A549 (cell line): ENCODE measurements at places on chromosomes 1 and 21.

- DNase-seq = peak; percentile 16
Measured at GRCh38 chr1:10866321-10867093, 70.1 kb upstream of the CASZ1 start.

DNA sequence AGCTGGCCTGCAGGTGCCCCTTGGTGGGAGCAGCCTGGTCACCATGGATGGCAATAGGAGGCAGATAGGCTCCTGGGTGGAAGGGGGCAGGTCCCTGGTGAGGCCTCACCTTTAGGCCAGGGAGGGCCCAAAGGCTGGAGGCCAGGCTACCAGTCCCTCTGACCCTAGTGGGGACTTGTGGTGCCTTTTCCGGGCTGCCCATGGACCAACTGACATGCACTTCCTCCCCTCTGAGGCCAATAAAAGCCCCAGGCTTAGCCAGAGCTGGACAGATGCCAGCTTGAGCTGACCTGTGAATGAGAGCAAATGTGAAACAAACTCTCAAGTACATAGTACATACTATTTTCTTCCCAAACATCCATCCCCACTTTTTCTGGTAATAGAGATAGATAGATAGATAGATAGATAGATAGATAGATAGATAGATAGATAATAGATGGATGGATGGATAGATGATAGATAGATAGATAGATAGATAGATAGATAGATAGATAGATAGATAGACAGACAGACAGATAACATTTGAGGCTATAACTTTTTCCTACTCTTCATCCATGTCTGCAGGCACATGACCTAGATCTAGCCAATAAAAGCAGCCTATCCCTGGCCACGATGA, 9.2 kb upstream of the CTTNBP2NL start:
- no peak for DNase-seq

DNA sequence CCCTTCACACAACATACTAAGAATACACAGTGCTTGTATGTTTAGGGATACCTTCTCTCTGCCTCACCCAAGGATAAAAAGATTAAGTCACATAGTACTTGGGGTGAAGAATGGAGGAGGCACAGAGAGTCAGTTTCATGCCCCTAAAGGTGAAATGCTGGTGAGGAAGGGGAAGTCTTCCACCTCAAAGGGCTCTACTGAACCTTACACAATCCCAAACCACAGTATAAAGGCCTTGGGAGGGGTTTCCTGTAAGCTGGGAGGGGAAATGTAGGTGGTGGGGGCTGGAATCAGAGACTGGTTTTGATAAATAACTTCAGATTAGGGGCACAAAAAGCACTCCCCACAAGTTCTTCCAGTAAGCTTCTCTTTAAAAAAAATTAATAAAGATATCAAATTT, 3.5 kb downstream of the MINDY1 start:
- no peak for DNase-seq

DNA sequence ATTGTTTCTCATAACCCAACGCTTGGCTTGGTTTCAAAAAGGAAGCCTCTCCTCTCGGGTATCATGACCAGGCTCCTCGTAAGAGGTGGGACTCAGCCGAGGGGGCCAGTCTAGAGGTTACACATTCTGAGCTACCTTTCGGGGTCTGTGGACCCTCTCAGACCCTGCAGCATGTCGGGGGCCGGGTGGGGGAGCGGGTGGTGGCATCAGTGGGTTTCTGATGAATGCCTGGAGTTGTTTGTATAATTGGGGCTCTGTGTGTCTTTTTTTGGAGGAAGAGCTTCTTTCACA, 229.3 kb downstream of the CAMTA1 start:
- no peak for DNase-seq

DNA sequence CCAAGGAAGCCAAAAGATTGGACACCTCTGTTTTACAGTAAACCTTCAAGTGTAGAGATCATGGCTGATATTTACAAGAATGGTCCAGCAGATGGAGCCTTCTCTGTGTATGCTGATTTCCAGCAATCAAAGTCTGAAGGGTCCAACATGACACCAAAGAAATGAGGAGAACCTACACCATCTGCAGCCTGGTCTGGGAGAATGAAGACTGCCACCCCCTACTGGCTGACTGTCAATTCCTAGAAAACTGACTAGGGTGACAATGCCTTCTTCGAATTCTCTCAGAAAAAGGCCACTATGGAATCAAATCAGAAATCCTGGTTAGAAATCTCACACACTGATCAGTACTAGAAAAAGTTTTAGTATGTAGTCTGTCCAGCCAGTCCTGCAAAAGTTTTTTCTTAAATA, 83.3 kb downstream of the CDC42BPA start:
- DNase-seq = peak; percentile 87

DNA sequence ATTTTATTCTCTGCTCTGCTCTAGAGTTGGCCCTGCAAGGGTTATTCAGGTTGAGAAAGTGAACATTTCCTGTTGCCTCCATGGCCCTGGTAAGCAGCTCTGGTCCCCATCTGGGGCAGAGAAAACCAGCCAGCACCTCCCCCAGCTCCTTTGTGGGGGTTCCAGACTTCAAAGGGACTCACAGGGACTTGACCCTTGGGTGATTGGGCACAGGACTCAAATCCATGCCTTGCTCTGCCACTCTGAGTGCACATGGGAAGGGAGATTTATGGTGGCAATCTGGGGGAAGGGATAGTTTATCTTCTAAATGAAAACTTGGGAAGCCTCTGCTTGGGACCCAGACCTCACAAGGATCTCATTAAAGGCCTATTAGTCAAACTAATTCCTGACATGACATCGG, 212.8 kb downstream of the FOXD2 start:
- DNase-seq = no peak

- no peak for DNase-seq
Measured at GRCh38 chr21:41196993-41197392, 29.0 kb downstream of the BACE2 start.

GRCh38 chr1:58738876-58739275, 39.0 kb upstream of the MYSM1 start:
- DNase-seq = no peak

- no peak for DNase-seq
Measured at GRCh38 chr1:235266325-235266724, 61.7 kb downstream of the ARID4B start.

GRCh38 chr1:236545621-236546169, 21.9 kb downstream of the LGALS8 start:
- no peak for DNase-seq

- DNase-seq = peak; percentile 48
Measured at GRCh38 chr1:156860113-156860627, 495 bp upstream of the NTRK1 start.

- DNase-seq = no peak
Measured at GRCh38 chr21:24658926-24659325, 948.4 kb downstream of the MRPL39 start.

GRCh38 chr1:111739925-111740765, 950 bp upstream of the INKA2 start:
- peak; percentile 72 for DNase-seq

GRCh38 chr1:241702442-241703373, 50.6 kb downstream of the WDR64 start:
- no peak for DNase-seq

DNA sequence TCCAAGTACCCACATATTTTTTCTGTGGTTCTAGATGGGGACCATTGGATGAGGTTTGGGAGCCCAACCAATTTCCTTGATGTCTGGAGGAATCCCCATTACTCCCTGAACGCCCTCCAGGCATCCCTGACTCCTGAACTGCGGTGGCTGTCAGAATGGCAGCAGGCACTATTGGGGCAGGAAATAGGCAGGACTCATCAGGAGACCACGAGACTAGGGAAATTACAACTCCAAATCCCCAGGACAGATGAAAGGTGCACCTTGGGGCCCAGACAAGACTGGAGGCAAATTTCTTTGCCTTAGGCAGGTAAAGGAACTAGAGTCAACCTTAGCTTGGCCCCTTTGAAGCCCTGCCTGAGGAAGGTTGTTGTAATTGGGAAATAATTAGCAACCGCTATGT, 1.1 kb downstream of the CGN start:
- DNase-seq = no peak

GRCh38 chr21:41396558-41397075, 29.4 kb upstream of the MX1 start:
- no peak for DNase-seq

DNA sequence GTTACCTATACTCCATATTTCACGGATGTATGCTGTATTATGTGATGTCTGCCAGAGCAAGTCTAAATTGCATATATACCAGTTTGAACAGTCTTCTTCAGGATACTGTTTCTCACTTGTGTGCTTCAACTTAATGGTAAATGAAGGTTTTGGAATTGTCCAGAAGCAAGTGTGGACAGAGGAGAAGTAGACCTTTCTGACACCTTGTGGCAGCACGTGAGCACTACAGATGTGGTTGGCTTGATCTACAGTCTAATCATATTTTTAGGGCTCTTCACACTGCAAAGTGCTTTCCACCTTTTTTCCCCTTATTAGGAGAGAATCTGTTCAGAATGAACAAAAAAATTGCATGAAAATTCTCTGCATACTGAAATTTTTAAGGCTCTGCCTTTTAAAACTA, 10.9 kb downstream of the MORC3 start:
- peak; percentile 53 for DNase-seq

DNA sequence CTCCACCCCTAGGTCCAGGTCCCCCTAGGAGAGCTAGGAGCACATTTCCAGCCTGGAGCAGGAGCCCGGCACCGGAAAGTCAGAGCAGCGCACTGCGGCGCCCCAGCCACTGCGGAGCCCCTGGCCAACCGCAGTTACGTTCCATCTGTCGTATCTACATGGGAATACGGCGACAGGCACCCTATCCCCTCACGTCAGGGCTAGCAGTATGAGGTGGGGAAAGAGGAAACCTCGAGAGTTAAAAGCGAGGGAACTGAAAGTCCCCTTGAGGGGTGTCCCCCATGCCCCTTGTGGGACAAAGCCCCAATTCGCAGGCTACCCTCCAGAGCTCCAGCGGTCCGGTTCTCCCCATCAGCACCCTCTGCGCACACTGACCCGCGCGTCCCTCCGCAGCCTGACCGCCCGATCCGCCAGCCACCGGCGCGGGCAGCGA, 995 bp downstream of the COLGALT2 start:
- peak; percentile 11 for DNase-seq

- peak; percentile 62 for DNase-seq
Measured at GRCh38 chr1:62230718-62231117, 36.1 kb downstream of the L1TD1 start.

- DNase-seq = no peak
Measured at GRCh38 chr1:81729818-81730217, 70.9 kb upstream of the ADGRL2 start.

DNA sequence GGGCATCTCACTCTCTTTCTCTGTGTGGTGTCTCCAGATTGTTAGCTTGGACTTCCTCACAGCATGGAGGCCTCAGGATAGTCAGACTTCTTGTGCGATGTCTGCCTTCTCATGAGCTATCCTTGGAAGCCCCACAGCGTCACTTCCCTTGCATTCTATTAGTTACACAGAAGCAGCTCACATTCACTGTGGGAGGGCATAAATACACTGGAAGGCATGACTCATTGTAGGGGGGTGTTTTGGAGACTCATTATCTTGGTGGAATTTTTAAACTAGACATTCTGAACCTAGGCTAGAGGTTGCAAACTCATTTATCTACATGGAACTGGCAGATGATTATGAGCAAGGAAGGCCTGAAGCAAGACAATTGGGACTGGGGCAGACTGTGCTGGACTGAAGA, 21.4 kb upstream of the FASLG start:
- DNase-seq = no peak
